NCI-H69 (cell line): ENCODE measurements at places on chromosomes 5 and 9.

- no peak for DNase-seq
Measured at GRCh38 chr9:15915711-15916110, 362.9 kb downstream of the CCDC171 start.

GRCh38 chr5:77086368-77086688 lies 757 bp downstream of the ZBED3 start:
- DNase-seq = peak; percentile 97

GRCh38 chr5:140042643-140043507 lies at the start of gene NRG2:
Gene NRG2 (minus strand): TSS chr5:140043299.
- DNase-seq = peak; percentile 62

GRCh38 chr5:151079838-151080612 lies 809 bp downstream of the TNIP1 start:
- DNase-seq = no peak

GRCh38 chr9:97855486-97855875 lies 2.5 kb downstream of the FOXE1 start:
- DNase-seq = no peak

DNA sequence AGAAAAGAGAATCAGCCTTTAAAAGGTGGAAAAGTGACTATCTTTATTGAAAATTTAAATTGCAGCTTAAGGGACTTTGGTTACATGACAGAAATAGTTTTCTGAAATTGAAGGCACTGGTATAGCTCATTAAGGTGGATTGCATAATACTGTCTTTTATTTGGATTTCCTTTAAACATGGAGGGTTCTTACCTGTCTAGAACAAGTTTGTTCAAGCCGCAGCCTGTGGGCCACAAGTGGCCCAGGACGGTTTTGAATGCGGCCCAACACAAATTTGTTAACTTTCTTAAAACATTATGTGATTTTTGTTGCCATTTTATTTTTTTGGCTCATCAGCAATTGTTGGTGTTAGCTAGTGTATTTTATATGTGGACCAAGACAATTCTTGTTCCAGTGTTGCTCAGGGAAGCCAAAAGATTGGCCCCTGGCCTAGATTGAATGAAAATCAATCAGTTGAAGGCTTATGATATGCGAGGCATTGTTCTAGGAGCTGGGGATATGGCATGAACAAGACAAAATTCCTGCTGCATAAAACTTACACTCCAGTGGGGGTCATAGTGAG lies 18.0 kb downstream of the NNT start:
- DNase-seq = no peak

DNA sequence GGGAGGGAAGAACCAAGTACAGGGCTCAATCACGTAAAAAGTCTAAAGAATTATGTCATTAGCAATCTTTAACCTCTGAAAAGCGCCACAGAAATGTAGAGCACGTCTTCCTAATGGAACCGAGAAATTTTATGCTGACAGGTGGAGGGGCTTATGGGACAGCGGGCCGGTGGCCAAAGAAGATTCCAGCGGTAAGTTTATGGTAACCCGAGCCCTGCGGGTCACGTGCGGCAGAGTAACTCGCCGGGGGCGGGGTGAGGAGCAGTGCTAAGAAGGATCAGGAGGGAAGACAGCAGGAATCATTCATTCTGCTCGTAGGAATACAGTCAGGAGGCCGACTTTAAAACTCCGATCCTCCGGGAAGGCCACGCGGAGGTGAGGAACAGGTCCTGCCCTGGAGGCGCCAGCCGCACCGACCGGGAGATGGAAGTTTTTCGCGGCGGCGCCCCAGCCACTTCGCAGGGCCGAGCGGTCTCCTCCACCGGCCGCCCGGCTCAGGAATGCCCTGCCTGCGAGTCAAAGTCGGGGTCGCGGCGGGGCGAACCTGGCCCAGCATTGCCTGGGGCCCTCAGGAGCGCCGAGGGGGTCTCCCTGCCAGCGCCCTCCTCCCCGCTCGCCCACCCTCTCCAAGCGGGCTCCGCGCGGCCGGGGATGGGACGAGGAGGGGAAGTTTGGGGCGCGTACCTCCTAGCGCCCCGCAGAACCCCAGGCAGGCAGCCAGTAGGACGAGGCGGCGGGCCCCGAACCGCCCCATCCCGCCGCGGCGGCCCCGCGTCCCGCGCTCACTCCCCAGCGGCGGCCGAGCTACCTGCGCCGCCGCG lies 101.8 kb downstream of the ESM1 start:
- peak; percentile 24 for DNase-seq

DNA sequence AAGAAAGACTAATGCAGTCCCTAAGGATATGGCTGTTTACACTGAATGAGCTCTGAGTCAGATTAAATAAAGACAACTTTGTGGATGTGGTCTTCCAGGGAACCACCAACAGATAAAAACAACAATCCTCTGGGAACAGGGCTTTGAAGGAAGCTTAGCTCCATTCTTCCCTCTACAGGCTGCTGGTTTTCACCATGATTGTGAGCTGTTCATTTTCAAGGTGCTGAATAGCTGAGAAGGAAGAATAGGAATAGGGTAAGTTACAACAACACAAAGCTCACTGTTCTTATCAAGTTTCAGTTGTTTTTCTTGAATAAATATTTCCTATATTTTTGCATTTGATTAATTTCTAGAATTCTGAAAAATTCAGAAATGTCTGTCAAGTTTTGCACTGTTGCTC lies 25.9 kb upstream of the PTAR1 start:
- DNase-seq = no peak

- no peak for DNase-seq
Measured at GRCh38 chr9:33242609-33243134, 2.7 kb downstream of the SPINK4 start.

- no peak for DNase-seq
Measured at GRCh38 chr5:13558408-13558807, 386.1 kb downstream of the DNAH5 start.

DNA sequence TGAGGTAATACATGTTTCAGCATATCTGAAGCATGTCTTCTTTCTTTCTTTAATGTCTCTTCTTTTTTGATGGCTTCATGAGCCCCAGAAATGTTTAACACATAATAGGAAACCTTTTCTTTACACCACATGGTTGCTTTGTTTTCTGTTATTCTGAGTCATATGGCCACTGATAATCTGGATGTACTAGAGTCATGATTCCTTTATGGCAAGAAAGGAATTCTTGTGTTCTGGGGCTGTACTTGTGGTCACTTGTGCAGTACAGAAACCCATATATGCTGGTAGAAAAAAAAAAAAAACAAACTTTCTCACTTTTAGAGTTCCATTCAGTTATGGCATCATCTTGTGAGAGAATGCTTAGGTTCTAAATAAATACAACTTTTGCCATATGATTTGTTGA lies 1669.3 kb upstream of the CDH9 start:
- no peak for DNase-seq

- peak; percentile 52 for DNase-seq
Measured at GRCh38 chr9:93698140-93698908, 121.9 kb downstream of the PHF2 start.

GRCh38 chr9:21432672-21433425 lies 7.4 kb upstream of the IFNA1 start:
- DNase-seq = no peak

GRCh38 chr9:134217431-134218210 lies 53.3 kb upstream of the RNU6ATAC start:
- DNase-seq = peak; percentile 30

GRCh38 chr9:123684393-123685149 lies 245.4 kb downstream of the DENND1A start:
- DNase-seq = no peak

DNA sequence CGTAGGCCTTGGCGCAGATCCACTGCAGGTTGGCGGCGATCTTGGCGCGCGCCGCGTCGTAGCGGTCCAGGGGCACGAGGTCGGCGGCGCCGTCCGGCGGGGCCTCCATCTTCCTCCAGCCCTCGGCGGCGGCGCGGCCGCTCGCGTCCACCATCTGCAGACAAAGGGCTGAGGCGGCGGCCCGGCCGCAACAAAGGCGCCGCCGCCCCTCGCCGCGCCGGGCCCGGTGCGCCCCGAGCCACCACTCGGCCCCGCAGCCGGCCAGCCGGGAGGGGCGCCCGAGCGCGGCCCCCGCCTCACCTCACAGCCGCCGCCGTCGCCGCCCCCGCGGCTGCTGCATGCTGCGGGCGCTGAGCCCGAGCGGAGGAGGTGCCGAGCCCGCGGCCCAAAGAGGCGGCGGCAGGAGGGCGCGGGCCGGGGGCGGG lies 328 bp downstream of the CAMSAP1 start:
- DNase-seq = no peak

DNA sequence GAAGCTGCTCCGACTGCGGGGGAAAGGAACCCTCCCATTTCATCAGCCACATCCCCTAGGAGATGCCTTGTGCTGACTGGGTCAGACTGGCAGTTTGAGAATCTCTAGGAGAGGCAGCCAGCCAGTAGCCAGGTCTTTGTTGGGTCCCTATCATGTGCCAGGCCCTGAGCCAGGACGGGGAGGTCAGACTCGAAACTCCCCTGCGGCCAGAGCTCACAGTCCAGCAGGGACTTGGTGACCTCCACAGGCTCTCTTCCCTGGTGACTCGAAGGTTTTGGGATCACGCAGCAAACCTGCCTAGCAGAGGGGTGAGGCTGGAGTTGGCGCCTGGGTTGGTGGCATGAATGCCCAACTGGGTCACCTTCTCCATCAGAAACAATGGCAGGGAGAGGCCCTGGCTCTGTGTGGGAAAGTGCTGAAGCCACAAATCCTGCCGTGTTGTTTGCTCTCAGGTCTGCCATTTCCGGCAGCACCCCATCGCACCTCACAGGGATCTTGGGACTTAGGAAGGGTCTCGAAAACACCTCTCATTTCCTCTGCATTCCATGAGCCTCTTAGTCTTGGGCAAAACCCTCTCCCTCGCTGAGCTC lies 14.4 kb upstream of the ORM1 start:
- DNase-seq = no peak

DNA sequence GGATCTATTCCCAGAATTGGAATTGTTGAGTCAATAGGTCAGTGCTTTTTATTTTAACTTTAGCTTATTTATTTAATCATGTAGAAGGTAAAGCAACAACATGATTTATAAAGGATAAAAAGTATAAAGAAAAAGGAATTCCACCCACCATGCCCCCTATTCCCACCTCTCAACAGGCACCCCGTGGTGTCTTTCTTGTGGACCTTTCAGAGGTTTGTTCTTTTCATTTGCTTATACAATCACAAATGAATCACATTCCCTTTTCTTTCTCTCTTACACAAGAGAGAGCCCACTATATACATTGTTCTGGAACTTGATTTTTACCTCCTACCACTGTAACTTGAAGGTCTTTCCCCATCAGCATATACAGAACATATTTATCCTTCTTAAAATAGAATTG lies 37.2 kb upstream of the SMIM32 start:
- no peak for DNase-seq

DNA sequence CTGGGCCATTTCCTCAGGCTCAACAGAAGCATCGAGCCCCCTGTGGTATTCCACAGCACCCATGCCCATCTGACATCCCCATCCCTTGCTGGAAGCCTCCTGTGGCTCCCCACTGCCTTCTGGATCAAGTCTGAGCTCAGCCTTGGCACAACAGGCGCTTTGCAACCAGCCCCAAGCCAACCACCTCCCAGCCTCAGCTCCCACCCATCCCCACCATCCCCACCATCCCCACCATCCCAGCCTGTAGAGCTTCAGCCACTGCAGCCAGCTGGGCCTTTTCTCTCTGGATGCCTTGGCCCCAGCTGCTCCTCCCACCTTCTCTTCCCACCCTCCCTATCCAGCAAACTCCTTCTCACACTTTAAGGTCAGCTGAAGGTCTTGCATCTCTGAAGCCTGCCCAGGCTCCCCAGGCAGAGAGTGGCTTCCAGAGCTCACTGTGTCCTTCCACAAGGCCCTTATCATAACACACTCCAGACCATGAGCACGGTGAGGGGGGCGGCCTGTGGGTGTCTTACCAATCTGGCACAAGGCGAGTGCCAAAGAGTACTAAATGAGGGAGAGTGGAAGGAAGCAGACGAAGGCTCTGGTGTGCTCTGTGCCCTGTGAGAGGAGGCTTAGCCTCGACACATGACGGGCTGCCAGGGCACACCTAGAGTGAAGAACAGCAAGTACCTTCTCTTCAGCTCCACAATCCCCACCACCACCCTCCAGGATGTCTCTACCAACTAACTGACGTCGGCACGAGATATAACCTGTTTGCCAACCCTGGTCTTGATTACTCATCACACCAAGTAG lies 6.5 kb downstream of the HIGD2A start:
- DNase-seq = no peak

DNA sequence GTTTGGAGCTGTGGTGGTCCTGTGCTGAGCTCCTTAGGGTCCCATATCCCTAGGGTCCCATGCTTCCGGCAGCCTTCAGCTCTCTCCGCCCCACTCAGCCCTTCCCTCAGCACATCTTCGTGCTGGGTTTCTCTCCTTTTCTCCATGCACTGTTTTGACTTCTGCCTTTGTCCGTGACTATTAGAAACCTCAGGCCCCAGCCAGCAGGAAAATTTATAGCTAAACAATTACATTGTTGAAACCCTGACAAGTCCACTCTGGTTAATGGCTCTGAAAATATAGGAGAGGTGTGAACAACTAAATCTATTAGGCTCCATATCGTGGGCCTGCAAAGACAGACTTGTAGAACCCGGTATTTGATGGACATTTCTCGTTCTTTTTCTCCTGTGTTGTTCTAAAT lies 523.7 kb downstream of the CCDC171 start:
- no peak for DNase-seq

DNA sequence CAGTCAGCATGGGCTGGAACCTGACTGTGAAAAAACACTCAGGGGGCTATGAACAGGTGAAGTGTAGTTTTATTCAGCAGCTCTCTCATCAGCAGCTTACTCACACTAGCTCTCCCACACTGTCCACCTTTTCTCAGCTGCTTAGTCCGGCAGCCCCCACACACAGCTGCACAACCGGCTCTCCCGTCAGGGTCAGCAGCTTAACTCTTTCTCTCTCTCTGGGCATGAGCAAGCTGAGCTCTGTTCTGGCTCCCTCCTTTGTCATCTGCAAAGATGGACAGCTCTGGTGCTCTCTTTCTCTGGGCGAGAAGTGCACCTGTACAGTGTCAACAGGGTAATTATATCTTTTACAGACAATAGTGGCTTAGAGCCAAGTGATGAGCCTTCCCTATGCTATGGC lies 8.2 kb downstream of the DMAC1 start:
- DNase-seq = peak; percentile 74

DNA sequence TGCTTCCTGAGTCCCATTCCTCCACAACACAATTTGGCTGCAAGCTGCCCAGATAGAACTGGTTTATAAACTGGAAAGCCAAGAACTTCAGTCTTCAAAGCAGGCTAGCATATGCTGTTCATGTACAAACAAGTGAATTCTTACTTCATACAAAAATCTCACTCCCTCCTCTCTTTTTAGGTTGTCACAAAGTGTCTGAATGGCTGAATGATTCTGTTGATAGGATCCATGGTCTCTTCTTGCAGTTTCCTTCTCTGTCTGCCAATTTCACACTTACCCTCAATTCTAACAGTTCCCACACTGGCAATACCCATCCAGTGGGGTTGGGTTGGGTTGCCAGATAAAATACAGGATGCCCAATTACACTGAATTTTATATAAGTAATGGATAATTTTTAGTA lies 363.5 kb downstream of the DEPDC1B start:
- no peak for DNase-seq

GRCh38 chr9:119877306-119877705 lies 508.1 kb upstream of the BRINP1 start:
- peak; percentile 85 for DNase-seq

GRCh38 chr5:88515881-88516819 lies 247.5 kb upstream of the TMEM161B start:
- peak; percentile 98 for DNase-seq
